Stimulated activated CD4-positive, alpha-beta T cell treated with anti-CD3 and anti-CD28 coated beads, TNF-alpha, amount 100 ng/mL, for 1 hour (primary cell): ENCODE measurements at places on chromosomes 12 and 14.

DNA sequence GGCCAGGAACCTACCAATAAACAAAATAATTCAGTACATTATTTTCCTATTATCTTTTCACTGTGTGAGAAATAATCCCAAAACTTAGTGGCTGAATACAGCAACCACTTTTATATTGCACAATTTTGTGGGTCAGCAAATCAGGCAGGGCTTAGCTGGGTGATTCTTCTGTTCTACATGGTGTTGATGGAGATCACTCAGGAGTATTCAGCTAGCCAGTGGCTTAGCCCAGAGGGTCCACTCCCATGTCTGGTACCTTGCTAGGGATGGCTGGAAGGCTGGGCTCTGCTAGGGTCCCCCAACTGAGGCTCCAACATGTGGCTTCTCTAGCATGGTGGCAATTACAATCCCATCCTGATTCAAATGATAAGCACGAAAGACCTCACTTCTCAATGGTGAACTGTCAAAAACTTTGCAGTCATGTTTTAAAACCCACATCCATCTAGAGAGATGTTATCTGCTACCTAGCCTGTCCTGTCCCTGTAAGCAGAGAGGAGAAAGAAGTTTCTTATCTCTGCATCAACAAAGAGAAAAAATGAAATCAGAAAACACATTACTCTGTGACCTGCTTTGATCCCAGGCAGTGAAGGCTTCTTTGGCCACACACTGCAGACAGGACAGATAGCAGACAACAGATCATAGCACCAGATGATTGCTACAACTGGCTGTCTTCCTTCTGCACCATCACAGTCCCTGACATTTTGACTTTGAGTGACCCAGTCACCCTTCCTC lies 51.0 kb upstream of the MYL2 start:
- no peak for DNase-seq

DNA sequence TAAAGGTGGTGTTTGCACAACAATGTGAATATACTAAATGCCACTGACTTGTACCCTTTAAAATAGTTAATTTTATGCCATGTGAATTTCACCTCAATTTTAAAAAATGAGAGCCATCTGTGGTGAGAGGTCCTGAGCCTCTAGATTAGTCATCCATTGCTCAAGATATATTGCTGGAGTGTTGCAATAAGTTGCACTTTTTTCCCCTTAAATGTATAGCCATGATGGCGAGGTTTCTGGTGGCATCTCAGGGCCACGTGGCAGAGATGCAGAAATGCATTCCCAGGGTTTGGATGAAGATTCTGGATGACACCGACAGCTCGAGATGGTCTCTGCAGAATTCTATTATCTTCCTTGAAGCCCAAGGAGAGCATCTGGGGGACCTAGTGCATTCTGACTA lies 153.7 kb downstream of the AACS start:
- no peak for DNase-seq

DNA sequence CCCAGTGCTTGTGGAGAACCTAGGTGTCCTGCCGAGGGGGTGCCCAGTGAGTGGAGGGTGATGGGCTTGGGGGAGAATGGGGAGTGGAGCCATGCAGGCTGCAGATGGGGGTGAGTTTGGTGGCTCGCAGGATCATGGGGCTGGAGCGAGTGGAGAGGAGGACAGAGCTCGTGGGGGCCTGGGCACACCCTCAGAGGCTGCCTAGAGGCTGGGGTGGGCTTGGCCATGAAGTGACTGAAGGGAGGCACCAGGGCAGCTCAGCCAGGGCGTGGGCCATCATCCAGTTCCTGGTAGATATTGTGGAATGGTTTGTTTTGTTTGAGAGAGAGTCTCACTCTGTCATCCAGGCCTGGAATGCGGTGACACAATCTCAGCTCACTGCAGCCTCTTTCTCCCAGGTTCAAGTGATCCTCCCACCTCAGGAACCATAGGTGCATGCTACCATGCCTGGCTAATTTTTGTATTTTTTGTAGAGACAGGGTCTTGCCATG lies 43.4 kb upstream of the AMN start:
- DNase-seq: no peak

- no peak for DNase-seq
Observed at GRCh38 chr12:62533087-62533754, 66.6 kb downstream of the MON2 start.

GRCh38 chr14:41824441-41824840 lies 217.8 kb downstream of the LRFN5 start:
- DNase-seq: no peak

DNA sequence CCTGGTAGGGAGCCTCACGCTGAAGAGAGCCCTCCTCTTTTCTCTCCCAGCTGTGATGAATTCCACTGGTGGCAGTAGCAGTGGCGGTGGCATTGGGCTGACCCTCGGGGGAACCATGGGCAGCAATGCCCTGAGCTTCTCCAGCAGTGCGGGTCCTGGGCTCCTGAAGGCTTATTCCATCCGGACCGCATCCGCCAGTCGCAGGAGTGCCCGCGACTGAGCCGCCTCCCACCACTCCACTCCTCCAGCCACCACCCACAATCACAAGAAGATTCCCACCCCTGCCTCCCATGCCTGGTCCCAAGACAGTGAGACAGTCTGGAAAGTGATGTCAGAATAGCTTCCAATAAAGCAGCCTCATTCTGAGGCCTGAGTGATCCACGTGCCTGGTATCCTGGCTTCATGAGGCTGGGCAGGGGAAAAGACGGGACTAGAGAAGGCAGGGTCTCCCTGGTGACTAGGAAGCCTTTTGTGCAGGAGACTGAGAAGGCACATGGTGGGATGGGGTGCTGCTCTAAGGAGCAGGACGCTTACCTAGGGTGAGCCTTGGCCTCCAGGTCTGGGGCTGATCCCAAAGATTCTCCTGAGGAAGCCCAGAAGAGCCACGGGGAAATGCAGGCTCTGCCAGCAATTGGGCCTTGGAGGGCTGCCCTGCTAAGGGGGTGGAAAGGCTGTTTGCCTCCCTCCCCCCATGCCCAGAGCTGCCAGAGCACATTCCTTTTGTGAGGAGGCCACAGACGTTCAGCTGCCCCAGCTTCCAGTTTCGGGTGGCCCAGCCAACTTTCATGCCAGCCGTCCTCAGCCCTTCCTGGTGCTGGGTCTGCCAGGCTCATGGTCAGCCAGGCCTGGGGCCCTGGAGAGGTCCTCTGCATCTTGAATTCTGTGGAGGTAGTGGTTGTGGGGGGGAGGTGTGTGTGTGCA lies 15.8 kb downstream of the KRT7 start:
- no peak for DNase-seq

- no peak for DNase-seq
Observed at GRCh38 chr14:60189923-60190840, 25.0 kb upstream of the DHRS7 start.

DNA sequence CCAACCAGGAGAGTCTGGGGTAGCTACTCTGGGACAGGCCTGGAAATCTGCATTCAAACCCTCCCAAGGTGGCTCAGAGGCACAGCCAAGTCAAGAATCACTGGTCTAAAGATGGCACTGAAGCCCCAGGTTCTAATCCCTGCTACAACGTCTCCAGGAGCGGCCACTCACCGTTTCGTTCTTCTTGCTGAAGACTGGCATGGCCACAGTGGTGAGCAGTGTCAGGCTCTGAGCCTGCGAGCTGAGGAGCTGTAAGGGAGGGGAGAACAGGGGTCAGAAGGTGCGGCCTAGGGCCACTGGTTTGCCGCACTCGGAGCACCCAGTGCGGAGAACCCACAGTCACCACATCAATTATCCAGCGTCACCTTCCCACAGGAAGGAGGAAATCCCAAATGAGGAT lies 38.8 kb downstream of the CACNA2D4 start:
- no peak for DNase-seq

DNA sequence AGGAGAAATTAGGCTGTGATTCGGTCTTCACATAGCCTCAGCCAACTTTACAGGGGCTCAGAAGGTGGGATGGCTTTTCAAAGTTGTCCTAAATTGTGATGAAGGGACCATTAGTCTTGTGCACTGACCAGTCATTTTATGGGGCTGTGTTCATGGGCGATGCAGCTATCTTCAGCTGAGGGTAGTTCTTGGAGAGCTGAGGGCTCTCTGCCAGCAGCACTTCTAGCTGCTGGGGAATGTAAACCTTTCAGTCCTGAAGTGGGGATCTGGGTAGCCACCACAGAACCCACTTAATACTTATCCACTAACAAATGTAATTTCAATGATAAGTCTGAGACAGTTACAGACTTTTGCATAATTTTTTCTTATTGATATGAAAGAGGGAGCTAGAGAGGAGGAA lies 270.6 kb downstream of the AEBP2 start:
- no peak for DNase-seq

DNA sequence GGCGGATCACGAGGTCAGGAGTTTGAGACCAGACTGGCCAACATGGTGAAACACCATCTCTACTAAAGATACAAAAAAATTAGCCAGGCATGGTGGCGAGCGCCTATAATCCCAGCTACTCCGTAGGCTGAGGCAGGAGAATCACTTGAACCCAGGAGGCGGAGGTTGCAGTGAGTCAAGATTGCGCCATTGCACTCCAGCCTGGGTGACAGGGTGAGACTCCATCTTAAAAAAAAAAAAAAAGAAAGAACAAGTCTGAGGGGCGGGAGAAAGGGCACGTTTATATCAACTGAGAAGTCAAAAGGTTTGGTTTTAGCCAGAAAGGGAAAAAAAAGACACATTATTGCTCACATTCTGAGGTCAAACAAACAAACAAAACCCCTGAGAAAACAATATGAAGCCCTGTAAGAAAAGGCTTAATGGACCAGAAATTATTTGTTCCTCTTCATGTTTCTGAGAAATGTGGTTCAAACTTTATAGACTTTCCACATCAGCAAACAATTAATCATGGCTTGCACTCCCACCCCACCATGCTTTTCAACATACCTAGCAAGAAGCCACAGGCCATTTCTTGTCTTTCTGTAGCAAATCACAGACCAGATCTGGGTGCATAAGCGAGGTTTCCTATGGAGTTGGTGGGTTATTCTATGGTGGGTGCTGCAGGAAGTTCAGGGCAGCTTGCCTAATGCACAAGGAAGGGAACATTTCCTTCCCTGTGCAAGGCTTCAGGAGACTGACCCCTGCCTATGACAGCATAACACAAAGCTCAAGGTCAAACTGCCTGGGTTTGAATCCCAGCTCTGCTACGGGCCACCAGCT lies 80.1 kb downstream of the SSPN start:
- DNase-seq: no peak

DNA sequence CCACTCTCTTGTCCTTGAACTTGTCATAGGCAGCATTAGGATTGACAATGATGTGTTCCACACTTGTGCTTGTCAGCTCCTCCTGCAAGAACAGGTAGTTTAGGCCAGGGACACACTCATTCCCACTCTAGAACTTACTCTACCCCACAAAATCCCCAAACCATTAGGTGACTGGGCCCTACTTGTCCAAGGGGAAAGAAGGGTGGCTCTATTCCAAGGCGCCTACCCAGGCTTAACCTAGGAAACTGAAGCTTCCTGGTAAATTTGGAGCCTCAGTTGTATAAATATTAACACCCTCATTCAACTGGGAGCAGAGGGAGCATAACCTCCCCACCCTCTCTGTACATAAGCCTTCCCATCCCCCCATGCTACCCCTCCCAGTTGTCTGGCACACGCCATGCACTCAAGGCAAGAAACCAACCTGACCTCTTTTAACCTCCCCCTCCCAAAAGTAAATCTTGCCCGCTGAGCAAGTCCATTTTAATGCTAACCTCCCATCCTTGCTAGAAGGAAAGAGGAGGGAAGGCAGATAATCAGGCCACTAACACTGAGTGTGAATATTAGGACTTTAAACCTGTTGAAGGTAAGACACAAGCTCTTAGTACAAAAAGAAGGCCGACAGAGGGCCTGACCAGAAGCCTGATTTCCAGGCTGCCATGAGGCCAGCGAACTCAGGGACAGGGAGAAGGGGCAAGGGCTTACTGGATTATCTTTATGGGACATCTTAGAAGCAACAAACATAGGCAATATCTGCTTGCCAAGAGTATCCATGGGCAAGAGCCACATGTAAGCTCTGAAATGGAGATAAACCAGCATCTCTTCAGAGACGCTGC lies 11.0 kb downstream of the DCTN2 start:
- no peak for DNase-seq
